ENCODE measurements at places on chromosomes 4 and X.

DNA sequence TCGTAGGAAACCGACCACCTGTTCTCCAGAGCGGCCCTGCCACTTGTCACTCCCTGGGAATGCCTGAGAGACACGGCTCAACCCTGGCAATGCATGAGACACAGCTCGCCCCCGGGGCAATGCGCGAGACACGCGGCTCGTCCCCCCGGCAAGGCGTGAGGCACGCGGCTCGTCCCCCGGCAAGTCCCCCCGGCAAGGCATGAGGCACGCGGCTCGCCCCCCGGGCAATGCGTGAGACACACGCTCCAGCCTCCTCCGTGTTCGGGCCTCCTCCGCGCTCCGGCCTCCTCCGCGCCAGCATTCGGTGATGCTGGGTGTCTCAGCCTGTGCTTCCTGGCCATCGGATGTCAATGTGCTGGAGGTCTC lies 27.5 kb upstream of the CPLX1 start:
- DNase-seq, result no peak

DNA sequence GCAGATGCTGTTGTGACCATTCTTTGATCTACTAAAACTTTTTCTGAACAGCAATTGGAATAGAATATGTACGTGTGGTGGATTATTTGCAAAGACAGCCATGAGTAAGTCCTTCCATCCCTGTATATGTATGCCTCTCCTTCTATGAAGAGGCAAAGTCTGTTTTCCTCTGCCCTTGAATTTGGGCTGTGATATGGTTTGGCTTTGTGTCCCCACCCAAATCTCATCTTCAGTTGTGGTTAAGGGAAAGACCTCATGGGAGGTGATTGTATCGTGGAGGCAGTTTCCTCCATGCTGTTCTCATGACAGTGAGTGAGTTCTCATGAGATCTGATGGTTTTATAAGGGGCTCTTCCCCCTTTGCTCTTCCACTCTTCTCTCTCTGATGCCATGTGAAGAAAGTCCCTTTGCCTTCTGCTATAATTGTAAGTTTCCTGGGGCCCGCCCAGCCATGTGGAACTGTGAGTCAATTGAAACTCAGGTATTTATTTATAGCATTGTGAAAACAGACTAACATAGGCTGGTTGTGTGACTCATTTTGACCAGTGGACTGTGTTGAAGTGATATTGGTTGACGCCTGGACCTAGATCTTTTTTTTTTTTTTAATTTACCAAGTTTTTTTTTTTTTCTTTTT lies 108.3 kb upstream of the CAMK2D start:
- DNase-seq, result no peak

GRCh38 chrX:101349193-101349562 lies 636 bp upstream of the TIMM8A start:
- no peak for DNase-seq

DNA sequence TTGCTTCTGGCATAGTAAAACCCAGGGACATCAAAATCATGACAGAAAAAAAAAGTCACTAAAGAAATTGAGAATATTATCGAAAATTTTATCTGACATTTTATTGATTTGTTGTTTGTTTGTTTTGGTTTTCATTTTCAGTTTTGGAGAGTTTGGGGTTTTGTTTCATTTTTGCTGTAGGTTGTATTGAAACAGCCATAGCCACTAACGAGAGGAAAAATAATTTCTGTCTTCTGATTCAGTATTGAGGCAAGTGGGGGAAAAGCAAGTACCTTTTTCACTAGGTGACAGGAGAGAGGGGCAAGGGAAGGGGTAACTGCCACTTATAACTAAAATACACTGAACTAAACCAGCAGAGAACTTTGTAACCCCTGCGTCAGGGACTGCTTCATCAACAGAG lies 392.8 kb upstream of the NDST3 start:
- DNase-seq, result no peak

GRCh38 chrX:110120025-110120424 lies 117.1 kb downstream of the TMEM164 start:
- no peak for DNase-seq

DNA sequence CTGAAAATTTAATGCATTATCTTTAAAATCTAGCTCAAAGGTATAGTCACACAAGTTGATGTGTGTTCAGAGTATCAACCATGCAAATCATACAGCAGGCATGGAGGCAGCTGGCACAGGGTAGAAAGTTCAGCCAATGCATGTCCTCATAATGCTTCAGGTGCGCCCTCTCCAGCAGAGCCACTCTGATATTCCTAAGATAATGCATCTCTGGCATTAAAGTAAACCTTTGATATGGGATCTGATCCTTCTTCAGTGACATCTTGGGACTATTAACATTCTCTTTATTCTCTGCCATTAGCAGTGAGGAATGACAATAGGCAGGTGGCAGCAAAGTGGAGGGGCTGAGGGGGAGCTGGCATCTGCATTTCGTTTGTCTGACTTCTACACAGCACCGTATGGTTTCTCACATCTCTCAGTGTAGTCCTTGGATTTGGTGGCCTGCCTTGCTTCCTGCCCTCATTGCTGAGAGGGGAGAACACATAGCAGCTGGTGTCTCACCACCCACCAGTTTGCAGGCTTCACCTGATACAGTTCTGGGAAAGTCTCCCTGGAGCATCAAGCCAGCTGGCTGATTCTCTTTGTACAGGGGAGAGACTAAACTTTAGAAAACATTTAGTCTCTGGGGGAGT lies 168.7 kb upstream of the TBC1D9 start:
- DNase-seq, result no peak

- no peak for DNase-seq
Measured at GRCh38 chrX:53237056-53237455, 12.0 kb upstream of the KDM5C start.

- DNase-seq, result no peak
Measured at GRCh38 chr4:4456351-4456750, 69.4 kb downstream of the NSG1 start.

DNA sequence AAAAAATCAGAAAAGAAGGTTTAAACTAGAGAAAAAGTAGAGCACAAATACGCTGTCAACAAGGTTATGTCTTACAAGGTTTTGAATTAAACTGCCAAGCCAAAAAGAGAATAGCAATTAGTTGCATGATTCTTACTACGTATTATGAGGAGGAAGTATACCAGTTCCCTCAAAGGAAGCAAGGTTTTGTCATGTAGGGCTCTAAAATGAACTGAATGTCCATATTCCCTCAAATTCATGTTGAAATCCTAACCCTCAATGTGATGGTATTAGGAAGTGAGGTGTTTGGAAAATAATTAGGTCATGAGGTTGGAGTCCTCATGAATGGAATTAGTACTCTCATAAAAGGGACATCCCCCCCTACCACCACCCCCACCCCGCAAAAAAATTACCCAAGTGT lies 201.0 kb downstream of the FBXW7 start:
- no peak for DNase-seq

GRCh38 chr4:10180603-10180926 lies 64.0 kb upstream of the WDR1 start:
- DNase-seq, result no peak

DNA sequence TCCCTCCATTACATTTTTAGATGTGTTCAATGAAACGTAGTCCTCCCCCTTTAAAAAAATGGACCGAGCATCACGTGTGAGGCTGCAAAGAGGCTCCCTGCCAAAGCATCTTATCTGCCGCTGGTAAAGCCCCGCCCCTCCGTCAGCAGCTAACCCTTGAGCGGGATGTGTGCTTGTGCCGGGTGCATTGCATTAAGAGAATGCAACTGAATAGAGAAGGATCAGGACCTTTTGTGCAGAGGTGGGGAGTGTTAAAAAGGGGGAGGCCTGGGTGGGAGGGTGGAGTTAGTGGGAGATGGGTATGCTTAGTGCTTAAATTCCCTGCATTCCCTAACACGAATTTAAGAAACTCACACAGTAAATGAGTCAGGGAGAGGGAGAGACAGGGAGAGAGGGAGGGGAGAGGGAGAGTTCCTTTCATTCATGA lies 66.0 kb downstream of the TBL1X start:
- peak; percentile 21 for DNase-seq

GRCh38 chr4:90845777-90846176 lies 718.6 kb downstream of the CCSER1 start:
- no peak for DNase-seq

GRCh38 chr4:88709989-88710388 lies 12.4 kb upstream of the NAP1L5 start:
- no peak for DNase-seq

- no peak for DNase-seq
Measured at GRCh38 chr4:11765849-11766453, 337.3 kb upstream of the HS3ST1 start.

GRCh38 chr4:55444827-55445226 lies 49.1 kb downstream of the TMEM165 start:
- no peak for DNase-seq

DNA sequence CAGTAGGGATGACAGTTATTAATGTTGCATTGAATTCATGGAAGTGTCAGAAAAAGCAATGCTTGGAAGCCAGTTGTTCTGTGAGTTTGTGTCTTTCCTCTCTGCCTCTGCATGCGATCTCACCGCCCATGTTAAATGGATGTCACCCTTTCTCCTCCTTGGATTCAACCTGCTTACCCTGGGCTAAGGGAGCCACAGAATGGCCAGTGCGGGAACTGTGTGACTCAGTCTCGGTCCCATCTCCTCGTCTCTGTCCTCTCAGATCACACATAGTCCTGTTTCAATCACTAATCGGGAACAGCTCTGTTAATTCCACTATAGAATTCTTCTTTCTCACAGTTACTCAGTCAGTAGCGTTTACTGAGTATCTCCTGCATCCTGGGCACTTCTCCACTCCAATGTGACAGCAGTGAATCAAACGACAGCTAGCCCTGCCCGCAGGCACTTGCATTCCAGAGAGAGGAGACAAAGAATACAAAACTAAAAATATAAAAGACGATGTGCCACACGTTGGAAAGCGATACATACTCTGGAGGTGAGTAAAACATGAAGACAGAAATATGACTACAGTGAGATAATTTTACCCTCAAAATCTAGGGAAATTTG lies 53.6 kb upstream of the TLR3 start:
- no peak for DNase-seq

GRCh38 chr4:186081202-186081807 lies 12.3 kb downstream of the TLR3 start:
- peak; percentile 31 for DNase-seq

- DNase-seq, result peak; percentile 75
Measured at GRCh38 chrX:123961268-123962005, at the start of gene STAG2. TSS of gene STAG2 (plus strand) at chrX:123961706. CDS start at chrX:124022628, 60,922 bp downstream.

DNA sequence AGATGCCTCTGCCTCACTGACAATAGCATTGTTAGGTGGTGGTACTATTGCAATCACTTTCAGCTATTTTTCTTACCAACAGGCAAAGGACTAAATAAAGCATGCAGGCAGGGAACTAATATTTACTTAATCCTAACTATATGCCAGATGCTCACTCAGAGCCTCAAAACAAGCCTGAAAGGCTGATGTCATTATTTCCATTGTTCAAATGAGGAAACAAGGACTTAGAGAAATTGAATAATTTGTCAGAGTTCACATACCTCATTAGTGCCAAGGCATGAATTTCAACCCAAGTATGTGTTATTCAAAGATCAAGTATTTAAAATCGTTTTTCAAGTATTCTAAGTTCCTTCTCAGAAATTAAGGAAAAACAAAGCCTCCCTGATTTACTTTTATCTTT lies 374.9 kb upstream of the TECRL start:
- no peak for DNase-seq

DNA sequence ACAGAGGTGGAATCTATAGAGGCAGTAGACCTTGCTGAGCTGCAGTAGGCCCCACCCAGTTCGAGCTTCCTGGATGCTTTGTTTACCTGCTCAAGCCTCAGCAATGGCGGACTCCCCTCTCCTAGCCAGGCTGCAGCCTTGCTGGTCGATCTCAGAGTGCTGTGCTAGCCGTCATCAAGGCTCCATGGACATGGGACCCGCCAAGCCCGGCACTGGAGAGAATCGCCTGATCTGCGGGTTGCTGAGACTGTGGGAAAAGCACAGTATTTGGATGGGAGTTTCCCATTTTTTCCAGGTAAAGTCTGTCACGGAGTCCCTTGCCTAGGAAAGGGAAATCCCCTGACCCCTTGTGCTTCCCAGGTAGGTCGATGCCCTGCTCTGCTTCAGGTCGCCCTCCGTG lies 124.8 kb upstream of the KLF8 start:
- DNase-seq, result no peak

DNA sequence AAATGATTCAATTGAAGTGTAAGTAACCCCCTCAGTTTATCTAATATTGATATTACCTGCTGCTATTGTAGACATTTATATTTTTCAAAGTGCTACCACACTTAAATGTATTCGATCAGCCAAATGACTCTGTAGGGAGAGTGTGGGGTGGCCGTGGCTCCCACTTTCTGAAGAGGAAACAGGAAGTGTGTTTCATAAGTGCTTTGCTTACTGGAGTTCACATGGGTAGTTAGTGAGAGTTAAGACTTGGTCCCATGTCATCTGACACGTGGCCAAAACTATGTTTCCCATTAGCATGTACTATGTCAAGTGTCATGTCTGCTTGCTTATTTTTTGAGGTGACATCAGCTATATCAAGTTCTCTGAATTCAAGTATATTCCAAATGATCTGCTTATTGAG lies 308.1 kb upstream of the GATB start:
- DNase-seq, result no peak

- no peak for DNase-seq
Measured at GRCh38 chrX:43456063-43456462, 200.0 kb upstream of the MAOA start.

- DNase-seq, result no peak
Measured at GRCh38 chr4:188841523-188841922, 702.3 kb downstream of the TRIML1 start.

DNA sequence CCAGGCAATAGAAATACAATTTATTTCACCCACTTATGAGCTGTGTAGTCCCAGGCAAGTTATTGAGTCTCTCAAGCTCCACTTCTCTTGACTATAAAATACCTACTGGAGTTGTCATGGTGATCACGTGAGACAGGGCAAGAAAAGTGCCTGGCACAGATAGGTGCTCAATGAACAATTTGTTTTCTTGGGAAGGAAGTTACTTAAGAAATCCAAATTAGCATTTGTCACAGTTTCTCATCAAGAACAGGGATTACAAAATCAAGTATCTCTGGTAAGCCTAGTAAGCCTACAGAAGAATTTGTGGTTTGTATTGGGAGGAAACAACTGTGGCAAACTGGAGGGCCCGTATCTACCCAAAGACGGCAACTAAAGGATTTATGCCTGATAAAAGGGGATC lies 37.5 kb upstream of the RASGEF1B start:
- DNase-seq, result no peak

DNA sequence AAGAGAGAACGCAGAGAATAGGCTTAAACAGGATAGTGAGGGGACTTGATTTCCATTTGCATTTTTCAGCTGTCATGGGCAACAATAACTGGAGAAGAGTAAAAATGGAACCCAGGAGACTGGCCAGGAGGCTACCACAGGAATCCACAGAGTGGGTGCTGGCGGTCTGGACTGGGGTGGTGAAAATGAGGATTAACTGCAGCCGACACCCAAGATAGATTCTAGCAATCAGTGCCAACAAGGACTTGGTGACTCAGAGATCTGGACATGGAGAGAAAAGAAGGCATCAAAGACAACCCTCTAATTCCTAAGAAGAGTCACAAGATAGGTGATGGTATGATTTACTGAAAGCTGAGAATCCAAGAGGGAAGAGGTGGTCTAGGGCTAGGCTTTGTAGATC lies 102.8 kb downstream of the ATP8A1 start:
- DNase-seq, result no peak

- no peak for DNase-seq
Measured at GRCh38 chr4:187544461-187545053, 451.0 kb upstream of the ZFP42 start.

- no peak for DNase-seq
Measured at GRCh38 chrX:68503836-68504636, 5.2 kb downstream of the YIPF6 start.

- DNase-seq, result no peak
Measured at GRCh38 chr4:150546286-150546685, 35.7 kb upstream of the MAB21L2 start.

- no peak for DNase-seq
Measured at GRCh38 chr4:127730142-127730913, at the start of gene SLC25A31. TSS of gene SLC25A31 (plus strand) at chr4:127730400. CDS start at chr4:127730546, 146 bp downstream.
